ENCODE measurements at places on chromosomes 11 and 22.
A peak's percentile ranks its signal among the peaks of the same experiment; 100 is the strongest.

DNA sequence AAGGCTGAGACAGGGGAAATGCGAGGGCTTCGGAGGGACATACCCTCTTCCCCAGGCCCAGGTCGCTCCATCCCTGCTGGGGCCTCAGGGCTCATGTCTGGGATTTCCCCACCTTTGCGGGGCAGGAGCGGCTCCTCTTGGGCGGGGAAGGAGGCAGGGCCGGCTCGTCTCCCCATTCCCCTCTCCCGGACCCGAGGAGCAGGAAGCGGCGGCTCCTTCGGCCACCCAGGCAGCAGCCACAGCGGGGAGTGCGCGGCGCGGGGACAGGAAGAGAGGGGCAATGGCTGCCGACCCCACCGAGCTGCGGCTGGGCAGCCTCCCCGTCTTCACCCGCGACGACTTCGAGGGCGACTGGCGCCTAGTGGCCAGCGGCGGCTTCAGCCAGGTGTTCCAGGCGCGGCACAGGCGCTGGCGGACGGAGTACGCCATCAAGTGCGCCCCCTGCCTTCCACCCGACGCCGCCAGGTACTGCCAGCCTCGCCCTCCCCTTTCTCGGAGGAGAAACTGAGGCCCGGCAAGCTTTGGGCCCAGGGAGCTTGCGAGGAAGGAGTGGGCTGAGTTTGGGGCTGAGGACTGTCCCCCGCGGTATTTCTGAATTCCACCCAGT lies at the start of gene ANKK1:
Gene ANKK1, plus strand, starts transcription at position 175 of the 607 bp plus-strand sequence. Its CDS starts 106 bp downstream, at position 281.
- no peak for DNase-seq

GRCh38 chr11:83299681-83300080 lies 13.5 kb upstream of the CCDC90B start:
- no peak for DNase-seq

GRCh38 chr11:6557761-6558674 lies 45.4 kb downstream of the RRP8 start:
- no peak for DNase-seq

DNA sequence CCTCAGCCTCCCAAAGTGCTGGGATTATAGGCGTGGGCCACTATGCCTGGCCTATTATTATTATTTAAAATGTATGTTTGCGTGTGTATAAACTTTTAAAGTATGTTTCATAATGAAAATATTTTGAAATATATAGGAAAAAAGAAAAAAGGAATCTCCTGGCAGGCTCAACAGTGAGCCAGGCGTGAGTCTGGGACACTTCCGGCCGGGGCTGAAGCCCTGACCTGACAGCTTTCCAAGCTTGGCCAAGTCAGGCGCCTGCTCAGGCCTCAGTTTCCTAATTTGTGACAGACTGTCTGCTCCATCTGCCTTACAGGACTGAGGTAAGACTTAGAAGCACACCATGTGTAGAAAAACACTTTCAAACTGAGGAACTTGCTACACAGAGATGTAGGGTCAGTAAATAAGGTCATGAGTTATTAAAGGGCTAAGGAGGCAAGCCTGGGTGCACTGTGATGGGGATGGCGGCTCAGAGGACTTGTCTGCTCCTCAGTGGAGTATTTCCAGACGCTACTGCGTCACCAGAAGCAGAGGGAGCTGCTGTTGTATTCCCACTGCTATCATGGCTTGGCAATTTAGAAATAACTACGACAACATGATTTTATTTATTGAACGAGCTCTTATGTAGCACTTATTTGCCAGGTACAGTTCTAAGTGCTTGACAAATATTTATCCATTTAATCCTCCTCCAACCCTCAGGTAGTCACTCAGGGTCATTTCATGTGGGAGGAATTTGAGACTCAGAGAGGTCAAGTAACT lies 100.1 kb downstream of the PRR5L start:
- DNase-seq: peak; percentile 4

DNA sequence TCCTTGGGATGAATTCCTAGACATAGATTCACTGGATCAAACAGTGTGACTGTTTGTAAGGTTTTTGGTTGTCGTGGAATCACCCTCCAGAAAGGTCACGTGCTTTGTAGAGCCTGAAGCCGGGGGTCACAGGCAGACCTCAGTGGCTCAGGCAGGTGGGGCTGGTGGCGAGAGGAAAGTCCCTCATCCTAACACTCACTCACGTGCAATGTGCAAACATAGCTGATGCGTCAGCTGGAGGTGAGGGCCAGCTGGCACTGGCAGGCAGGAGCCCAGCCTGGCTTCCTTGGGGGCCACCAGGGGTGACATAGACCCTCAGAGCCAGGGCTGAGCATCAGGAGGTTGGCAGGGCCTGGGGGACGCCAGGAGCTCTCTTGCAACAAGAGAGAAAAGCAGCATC lies 90.0 kb downstream of the ARHGAP8 start:
- DNase-seq: no peak

DNA sequence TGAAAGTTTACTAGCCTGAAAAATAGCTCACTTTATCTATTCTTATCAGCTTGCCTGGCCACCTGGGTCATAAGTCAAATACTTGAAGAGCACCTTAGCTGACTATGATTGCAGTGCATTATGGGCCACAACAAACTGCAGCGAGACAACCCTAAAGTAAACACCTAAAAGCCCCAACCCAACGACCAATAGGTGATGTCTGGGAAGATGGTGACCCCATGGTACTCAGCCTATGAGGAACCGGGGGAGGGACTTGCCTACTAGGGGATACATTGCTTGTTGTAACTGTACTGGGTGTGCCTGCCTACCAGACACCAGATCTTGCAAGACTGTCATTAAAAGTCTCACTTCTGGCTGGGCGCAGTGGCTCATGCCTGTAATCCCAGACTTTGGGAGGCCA lies 35.6 kb upstream of the APOBEC3A start:
- DNase-seq: peak; percentile 39

DNA sequence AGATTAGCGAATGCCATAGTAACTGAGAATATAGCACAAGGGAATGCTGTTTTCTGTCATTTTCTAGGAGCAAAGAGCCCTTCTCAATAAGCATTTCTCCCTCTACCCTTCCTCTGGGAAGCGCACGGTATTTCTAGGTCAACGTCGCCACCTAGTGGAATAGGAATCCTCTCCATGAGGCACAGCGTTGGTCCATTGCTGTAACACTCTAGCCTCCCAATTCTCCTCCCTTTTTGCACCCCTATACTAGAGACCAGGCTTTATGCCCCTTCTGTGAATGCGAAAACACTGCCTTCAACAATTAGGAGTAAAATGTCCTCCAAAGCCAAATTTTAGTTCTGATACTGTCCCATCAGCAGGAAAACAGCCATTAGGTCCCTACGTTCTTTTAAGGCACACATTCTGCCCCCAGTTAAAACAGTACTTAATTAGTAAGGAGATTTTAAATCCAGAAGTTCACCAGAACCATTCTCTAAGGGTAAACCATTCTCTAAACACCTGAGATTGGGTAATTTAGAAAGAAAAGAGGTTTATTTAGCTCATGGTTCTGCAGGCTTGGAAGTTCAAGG lies 12.8 kb upstream of the HYLS1 start:
- peak; percentile 43 for DNase-seq

GRCh38 chr11:74702383-74703007 lies 28.7 kb downstream of the CHRDL2 start:
- peak; percentile 4 for DNase-seq

DNA sequence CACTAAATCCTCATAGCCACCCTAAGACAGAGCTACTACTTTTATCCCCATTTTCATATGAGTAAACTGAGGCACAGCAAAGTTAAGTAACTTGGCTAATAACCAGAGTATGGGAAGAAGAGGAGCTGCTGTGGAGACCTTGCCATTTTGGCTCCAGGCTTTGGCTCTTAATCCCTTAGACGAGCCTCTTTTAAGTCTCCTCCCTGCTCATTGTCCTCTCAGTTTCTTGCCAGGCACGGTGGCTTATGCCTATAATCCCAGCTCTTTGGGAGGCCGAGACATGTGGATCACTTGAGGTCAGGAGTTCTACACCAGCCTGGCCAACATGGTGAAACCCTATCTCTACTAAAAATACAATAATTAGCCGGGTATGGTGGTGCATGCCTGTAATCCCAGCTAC lies 78.6 kb downstream of the PRR5L start:
- no peak for DNase-seq

DNA sequence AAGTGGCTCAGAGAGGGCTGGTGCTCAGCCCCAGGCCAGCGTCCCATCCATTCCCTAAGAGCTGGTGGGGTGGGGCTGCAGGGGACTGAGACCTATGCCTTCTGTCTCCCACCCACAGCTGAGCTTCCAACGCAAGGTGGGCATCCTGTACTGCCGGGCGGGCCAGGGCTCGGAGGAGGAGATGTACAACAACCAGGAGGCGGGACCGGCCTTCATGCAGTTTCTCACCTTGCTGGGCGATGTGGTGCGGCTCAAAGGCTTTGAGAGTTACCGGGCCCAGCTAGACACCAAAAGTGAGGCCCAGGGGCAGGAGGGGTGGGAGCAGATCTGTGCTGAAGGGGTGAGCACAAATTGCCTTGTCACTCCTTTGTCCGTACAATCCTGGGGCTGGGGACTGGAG lies 6.9 kb downstream of the SIPA1 start:
- no peak for DNase-seq

- DNase-seq: no peak
These were observed 6.2 kb downstream of the ADAMTS15 start for GRCh38 chr11:130454491-130455252.

GRCh38 chr22:18101536-18101935 lies 9.1 kb upstream of the TUBA8 start:
- DNase-seq: no peak

GRCh38 chr11:131388030-131388429 lies 17.6 kb downstream of the NTM start:
- no peak for DNase-seq

DNA sequence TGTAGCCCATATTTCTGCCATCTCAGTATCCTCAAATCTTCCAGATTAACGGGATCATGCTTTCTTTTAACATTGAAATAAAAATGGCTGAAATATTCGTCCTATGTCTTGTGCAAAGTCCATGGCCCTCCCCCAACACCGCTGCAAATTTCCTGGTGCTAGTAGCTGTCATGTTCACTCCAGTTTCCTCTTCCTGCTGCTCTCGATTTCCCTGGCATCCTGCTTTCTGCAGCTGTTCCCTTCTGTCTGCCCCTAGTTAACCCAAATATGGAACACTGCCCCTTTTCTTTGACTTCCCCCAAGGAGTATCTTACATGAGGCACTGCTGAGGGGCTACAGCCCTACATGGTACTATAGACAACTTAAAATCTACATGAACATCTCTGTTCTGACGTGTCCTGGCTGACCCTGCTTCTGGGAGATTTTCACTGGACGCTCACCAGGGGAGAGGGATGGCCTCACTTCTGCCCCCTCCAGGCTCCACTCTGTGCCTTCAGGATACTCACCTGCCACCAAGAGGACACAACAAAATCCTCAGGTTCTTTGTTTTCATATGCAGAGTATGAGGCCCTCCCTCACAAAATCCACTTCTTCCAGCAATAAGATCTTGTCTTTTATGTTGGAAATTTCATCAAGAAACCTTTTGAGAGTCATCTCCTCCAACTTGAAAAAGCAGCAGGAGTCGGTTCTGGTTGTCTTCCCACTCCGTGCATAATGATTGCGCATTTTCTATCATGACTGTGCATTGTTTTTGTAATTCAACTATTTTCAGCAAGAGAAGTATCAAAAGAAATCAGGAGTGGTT lies 29.5 kb upstream of the SCUBE2 start:
- no peak for DNase-seq

DNA sequence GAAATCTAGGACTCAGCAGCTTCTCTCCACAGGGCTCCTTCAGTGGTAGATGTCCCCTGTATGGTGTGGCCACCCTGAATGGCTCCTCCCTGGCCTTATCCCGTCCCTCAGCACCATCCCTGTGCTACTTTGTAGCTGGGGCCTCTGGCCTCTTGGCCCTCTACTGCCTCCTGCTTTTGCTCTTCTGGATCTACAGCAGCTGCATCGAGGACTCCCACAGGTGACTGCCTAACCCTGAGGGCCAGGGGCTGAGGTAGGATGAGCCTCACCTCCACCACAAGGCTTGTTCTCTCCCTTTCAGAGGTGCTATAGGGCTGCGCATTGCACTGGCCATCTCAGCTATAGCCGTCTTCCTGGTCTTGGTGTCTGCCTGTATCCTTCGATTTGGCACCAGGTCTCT lies 1.8 kb downstream of the TMEM179B start:
- DNase-seq: no peak

DNA sequence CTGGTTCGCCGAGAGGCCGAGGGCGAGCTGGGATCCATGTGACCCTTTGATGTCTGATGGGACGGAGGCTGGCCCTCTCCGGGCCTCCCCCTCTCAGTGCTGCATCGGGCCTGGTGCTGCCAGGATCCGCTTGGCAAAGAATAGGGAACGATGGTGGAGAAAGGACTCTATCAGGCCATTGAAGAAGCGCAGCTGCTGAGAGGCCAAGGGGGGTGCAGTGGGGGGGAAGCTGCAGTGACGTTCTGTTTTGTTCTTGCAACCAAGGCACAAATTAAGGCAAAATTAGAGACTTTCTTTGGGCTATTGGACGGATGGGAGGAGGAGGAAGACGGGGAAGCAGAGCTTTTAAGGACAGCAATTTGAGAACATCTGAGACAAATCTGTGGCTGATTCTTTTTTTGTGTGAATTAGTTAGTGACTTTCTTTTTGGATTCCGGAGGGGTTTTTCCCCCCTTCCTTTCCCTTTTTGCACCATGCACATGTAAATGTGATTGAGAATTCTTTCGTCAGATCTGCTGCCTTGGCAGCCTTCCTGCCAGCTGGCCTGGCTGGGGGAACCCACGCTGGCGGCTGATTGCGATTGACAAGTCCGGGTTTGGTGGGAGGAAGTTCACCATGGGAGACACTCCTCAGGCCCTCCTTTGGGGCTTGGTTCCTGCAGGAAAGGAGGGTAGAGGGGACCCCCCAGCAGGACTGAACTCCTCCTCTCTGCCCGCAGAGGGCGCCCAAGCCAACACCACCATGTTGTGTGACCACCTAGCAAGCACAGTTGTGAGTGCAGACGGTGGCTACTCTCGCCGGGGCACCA lies 214.6 kb downstream of the NTM start:
- DNase-seq: no peak

DNA sequence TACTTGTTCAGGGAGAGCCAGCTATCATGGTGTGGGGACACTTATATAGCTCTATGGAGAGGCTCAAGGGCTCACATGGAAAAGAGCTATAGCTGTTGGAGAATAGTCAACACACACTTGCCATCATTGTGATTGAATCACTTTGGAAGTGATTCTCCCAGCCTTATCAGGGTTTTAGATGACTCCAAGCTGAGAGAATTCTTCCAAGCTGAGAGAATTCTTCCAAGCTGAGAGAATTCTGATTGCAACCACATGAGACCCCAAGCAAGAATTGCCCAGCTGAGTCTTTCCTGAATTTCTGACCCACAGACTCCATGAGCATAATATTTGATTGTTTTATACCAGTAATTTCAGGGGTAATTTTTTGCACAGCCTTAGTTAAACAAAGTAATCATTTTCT lies 1318.3 kb upstream of the RAG2 start:
- no peak for DNase-seq
